ENCODE measurements at places on chromosomes 13 and 19. TPM values are rescaled to one million over a fixed set of nuclear protein-coding genes. Genes with fewer than 3 reads are reported as not detected.

The C1QTNF9 gene
- not detected for total RNA-seq

The THOP1 gene
- total RNA-seq, result 79.0 TPM

The NPHS1 gene
- total RNA-seq, result not detected

The KLK4 gene
- not detected for total RNA-seq

DNA sequence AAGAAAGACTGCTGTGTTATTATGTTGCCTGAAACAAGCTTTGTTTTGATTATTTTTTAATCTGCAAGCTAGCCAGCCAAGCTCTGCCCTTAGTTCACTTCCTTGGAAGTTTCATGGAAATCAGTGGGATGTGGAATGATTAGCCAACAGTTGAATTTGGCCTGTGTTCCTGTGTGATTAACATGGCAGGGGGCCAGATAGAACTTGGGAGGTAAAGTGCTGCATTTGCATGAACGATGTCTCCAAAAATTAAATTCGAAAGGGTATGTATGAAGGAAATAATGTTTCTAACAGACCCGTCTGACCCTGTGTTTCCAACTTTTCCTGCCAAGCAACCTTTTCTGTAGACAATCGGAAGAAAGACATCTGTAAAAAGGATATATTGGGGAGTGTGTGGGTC lies 32.2 kb downstream of the UFM1 start:
- no peaks in the 10 kb centered on the region for H3K36me3 ChIP-seq
- H3K4me3 ChIP-seq, result no peak overlapping the region
- no peak for DNase-seq
- H3K4me1 ChIP-seq, result no peaks in the 10 kb centered on the region
- no peak overlapping the region for H3K27ac ChIP-seq

- no peak overlapping the region for H3K27ac ChIP-seq
- H3K36me3 ChIP-seq, result no peaks in the 10 kb centered on the region
- no peaks in the 10 kb centered on the region for H3K27me3 ChIP-seq
- DNase-seq, result no peak
- H3K4me3 ChIP-seq, result no peak overlapping the region
- H3K4me1 ChIP-seq, result peaks cover 8% of the 10 kb centered on the region
These were observed 10.0 kb upstream of the PROZ start for GRCh38 chr13:113148407-113148806.

DNA sequence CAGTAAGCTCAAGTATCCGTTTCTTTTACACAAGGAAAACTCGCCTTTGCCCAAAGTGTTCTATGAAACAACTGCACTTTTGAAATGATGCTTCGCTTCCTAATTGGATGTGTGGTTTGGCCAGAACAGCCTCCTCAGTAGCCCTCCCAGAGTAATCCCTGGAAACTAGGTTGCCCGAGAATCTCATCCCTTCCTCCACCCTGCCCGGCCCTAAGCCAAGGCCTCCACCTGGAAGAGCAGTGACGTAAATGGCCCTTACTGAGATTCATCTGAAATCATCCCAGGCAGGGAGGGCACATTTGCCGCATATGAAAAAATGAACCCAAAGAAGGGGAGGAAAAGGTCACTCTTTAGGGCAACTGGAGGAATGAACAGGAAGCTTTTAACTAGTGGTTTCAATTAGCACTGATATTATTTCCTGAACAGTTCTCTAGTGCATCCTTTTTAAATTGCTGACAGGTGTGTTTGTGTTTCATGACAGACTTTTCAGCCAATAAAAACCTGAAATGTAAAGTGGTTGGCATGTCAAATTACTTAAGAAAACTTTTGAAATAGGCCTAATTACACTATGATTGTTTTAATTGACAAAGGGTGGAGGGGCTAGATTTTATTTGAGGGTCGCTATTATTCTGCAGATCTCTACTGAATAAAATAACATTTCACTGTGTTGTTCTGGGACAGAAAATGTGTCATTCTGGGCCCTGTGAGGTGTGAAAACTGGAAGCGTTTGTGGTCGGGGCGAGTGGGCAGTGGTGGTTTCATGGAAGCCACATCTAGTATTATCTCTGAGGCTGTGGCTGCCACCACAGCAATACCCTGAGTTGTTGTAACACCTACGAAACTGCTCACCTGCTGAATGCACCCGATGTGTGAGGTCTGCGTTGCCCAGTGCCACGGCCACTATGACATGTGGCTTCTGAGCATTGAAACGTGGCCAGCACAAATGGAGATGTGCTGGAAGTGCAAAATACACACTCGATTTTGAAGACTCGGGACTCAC lies 112.1 kb downstream of the ZIC5 start:
- H3K36me3 ChIP-seq, result no peaks in the 10 kb centered on the region
- no peaks in the 10 kb centered on the region for H3K27me3 ChIP-seq
- H3K27ac ChIP-seq, result no peak overlapping the region
- no peak overlapping the region for H3K4me3 ChIP-seq

GRCh38 chr19:23343434-23344010 lies 51.7 kb downstream of the ZNF91 start:
- no peak overlapping the region for H3K4me3 ChIP-seq
- no peak for DNase-seq
- no peak overlapping the region for H3K27ac ChIP-seq
- no peaks in the 10 kb centered on the region for H3K4me1 ChIP-seq
- H3K27me3 ChIP-seq, result no peaks in the 10 kb centered on the region

- no peak for DNase-seq
- H3K4me1 ChIP-seq, result no peaks in the 10 kb centered on the region
- H3K36me3 ChIP-seq, result peaks cover 39% of the 10 kb centered on the region
- H3K4me3 ChIP-seq, result no peak overlapping the region
- no peak overlapping the region for H3K27ac ChIP-seq
- no peaks in the 10 kb centered on the region for H3K27me3 ChIP-seq
These were observed 15.6 kb upstream of the ZNF763 start for GRCh38 chr19:11949201-11949600.

DNA sequence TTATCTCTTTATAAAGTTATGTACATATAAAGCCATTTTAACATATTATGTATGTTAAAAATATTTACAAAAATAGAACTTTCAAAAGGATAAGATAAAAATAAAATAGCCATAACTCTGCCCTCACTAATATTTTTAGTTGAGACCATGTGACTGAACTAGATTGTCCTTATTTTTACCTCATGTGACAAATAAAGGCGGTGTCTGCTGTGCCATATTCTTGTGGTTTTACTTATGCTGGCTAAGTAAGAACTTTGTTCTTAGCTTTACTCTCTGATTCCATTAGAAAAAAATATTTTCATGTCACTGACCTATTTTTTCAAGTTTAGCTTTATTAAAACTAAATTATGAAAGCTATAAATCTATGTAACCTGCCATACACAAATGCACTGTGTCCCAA lies 135.6 kb upstream of the TSC22D1 start:
- no peak overlapping the region for H3K27ac ChIP-seq
- DNase-seq, result no peak
- H3K36me3 ChIP-seq, result no peaks in the 10 kb centered on the region
- no peak overlapping the region for H3K4me3 ChIP-seq
- H3K4me1 ChIP-seq, result no peaks in the 10 kb centered on the region
- H3K27me3 ChIP-seq, result no peaks in the 10 kb centered on the region

GRCh38 chr13:112802802-112803195 lies 113.0 kb downstream of the ATP11A start:
- peaks cover 13% of the 10 kb centered on the region for H3K36me3 ChIP-seq
- no peaks in the 10 kb centered on the region for H3K27me3 ChIP-seq
- no peak overlapping the region for H3K4me3 ChIP-seq
- no peaks in the 10 kb centered on the region for H3K4me1 ChIP-seq

GRCh38 chr19:42312370-42312769 lies 739 bp upstream of the TMEM145 start:
- no peak overlapping the region for H3K27ac ChIP-seq
- no peaks in the 10 kb centered on the region for H3K27me3 ChIP-seq
- DNase-seq, result no peak
- H3K4me3 ChIP-seq, result no peak overlapping the region

- H3K36me3 ChIP-seq, result no peaks in the 10 kb centered on the region
- H3K27ac ChIP-seq, result no peak overlapping the region
- DNase-seq, result no peak
- H3K4me3 ChIP-seq, result no peak overlapping the region
- H3K27me3 ChIP-seq, result no peaks in the 10 kb centered on the region
These were observed 243.4 kb downstream of the SPRY2 start for GRCh38 chr13:80097561-80097960.
